Thyroid gland (tissue), 4 donors: ENCODE measurements at places on chromosomes 5 and 9.

- no peak for DNase-seq
- H3K4me1 ChIP-seq: peaks cover 4% of the 10 kb centered on the region
- H3K36me3 ChIP-seq: no peaks in the 10 kb centered on the region
- H3K27me3 ChIP-seq: peaks cover 3% of the 10 kb centered on the region
- no peak overlapping the region for H3K27ac ChIP-seq
These were observed 263.8 kb downstream of the NSG2 start for GRCh38 chr5:174309131-174309795.

GRCh38 chr5:123755653-123756317 lies 243.8 kb downstream of the CSNK1G3 start:
- H3K36me3 ChIP-seq: no peaks in the 10 kb centered on the region
- no peaks in the 10 kb centered on the region for H3K27me3 ChIP-seq
- no peak for DNase-seq
- H3K4me1 ChIP-seq: peaks cover 5% of the 10 kb centered on the region
- H3K4me3 ChIP-seq: no peak overlapping the region

GRCh38 chr5:133895979-133896845 lies 72.2 kb downstream of the C5orf15 start:
- no peaks in the 10 kb centered on the region for H3K27me3 ChIP-seq
- no peaks in the 10 kb centered on the region for H3K36me3 ChIP-seq
- no peak overlapping the region for H3K4me3 ChIP-seq
- no peak for DNase-seq
- no peaks in the 10 kb centered on the region for H3K4me1 ChIP-seq

DNA sequence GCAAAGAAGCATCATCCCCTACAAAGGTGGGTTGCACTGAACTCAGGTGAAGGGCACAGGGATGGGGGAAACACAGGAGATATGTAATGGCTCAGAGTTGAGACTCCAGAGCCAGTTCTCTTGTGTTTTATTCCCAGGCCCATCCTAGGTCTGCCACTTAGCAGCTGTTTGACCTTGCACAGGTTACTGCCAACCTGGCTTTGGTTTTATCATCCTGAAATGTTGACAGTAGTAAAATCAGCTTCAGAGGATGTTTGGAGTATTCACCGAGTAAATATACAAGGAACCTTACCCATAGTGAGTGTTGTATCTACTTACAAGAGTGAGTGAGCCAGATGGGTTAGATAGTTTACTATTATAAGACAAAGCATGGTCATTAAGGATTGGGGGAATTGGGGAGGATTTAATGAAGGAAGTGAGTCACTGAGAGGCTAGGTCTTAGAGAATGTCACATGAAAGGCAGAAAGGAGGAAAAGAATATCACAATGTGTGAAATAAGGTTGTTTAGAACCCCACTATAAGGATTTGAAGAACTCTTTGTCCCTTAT lies 141.3 kb downstream of the MAN2A1 start:
- no peaks in the 10 kb centered on the region for H3K36me3 ChIP-seq
- H3K4me1 ChIP-seq: no peaks in the 10 kb centered on the region
- H3K4me3 ChIP-seq: no peak overlapping the region
- H3K27me3 ChIP-seq: no peaks in the 10 kb centered on the region
- DNase-seq: no peak

GRCh38 chr9:124222109-124222508 lies 35.6 kb upstream of the NEK6 start:
- H3K4me3 ChIP-seq: no peak overlapping the region
- no peaks in the 10 kb centered on the region for H3K27me3 ChIP-seq
- no peak overlapping the region for H3K27ac ChIP-seq
- H3K36me3 ChIP-seq: no peaks in the 10 kb centered on the region

DNA sequence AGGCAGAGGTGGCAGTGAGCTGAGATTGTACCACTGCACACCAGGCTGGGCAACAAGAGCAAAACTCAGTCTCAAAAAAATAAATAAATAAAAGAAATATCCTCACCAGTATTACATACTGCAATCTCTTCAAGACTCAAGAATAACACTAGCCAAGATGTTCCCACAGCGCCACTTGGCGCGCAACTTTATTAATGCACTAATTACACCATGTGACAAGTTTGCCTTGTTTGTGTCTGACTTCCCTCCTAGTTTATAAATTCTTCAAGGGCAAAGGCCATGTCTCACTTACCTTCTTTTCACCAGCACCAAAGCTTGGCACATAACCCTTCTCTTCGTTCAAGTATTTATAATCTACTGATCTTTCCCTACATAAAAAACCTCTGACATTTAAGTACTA lies 4.8 kb downstream of the SKP1 start:
- H3K4me3 ChIP-seq: no peak overlapping the region
- peaks cover 37% of the 10 kb centered on the region for H3K36me3 ChIP-seq
- H3K27ac ChIP-seq: no peak overlapping the region

GRCh38 chr5:65382582-65382981 lies 99.1 kb downstream of the ADAMTS6 start:
- H3K4me3 ChIP-seq: no peak overlapping the region
- no peaks in the 10 kb centered on the region for H3K27me3 ChIP-seq
- H3K27ac ChIP-seq: no peak overlapping the region
- no peaks in the 10 kb centered on the region for H3K4me1 ChIP-seq
- DNase-seq: no peak
- no peaks in the 10 kb centered on the region for H3K36me3 ChIP-seq

- H3K4me3 ChIP-seq: no peak overlapping the region
- DNase-seq: no peak
- H3K27me3 ChIP-seq: no peaks in the 10 kb centered on the region
- no peak overlapping the region for H3K27ac ChIP-seq
These were observed 285.3 kb downstream of the PIK3R1 start for GRCh38 chr5:68500813-68501212.

GRCh38 chr9:137497921-137498719 lies 39.0 kb upstream of the NSMF start:
- H3K36me3 ChIP-seq: no peaks in the 10 kb centered on the region
- H3K4me3 ChIP-seq: no peak overlapping the region
- H3K27me3 ChIP-seq: no peaks in the 10 kb centered on the region
- H3K4me1 ChIP-seq: no peaks in the 10 kb centered on the region
- no peak overlapping the region for H3K27ac ChIP-seq

DNA sequence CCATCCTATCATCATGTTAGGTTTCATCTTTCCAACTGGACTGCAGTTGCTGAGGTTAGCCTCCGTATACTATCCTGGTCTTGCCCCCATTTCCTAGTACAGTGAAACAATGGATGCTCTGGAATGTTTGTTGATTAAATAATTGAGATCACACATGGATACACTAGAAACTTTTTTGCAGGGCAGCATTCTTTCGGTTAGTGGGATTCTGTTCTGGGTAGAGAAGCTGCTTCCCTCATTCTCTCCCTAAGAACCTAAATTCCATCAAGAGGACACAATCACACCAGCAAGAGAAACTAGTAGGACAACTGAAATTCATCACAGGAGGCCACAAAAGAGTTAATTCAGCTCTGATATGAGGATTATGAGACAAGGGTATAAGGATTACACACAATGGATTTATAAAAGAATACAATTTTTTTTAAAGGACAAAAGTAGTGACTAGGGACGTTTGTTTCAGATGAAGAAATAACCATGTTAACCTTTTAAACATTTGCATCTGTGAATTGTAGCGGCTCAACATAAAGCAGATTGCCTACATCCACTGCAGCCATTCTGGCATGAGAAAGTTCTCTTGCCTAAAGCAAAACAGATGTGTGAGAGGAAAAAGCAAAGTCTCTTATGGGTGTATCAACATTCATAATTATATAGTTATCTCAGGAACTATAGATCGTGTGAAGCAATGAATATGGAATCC lies 162.7 kb upstream of the LHFPL2 start:
- no peak overlapping the region for H3K27ac ChIP-seq
- H3K4me3 ChIP-seq: no peak overlapping the region
- no peaks in the 10 kb centered on the region for H3K27me3 ChIP-seq

GRCh38 chr5:134073404-134073803 lies 41.1 kb upstream of the TCF7 start:
- H3K27me3 ChIP-seq: no peaks in the 10 kb centered on the region
- H3K27ac ChIP-seq: no peak overlapping the region

GRCh38 chr9:73093740-73094379 lies 57.8 kb upstream of the ANXA1 start:
- H3K27me3 ChIP-seq: no peaks in the 10 kb centered on the region
- peaks cover 5% of the 10 kb centered on the region for H3K4me1 ChIP-seq
- no peak overlapping the region for H3K4me3 ChIP-seq

GRCh38 chr5:74974451-74975091 lies 77.8 kb downstream of the GCNT4 start:
- no peak overlapping the region for H3K4me3 ChIP-seq
- no peaks in the 10 kb centered on the region for H3K4me1 ChIP-seq
- no peaks in the 10 kb centered on the region for H3K36me3 ChIP-seq

- H3K27me3 ChIP-seq: no peaks in the 10 kb centered on the region
- H3K36me3 ChIP-seq: no peaks in the 10 kb centered on the region
- DNase-seq: no peak
- peaks cover 47% of the 10 kb centered on the region for H3K4me1 ChIP-seq
- H3K27ac ChIP-seq: no peak overlapping the region
These were observed 52.2 kb downstream of the MLLT3 start for GRCh38 chr9:20570087-20570486.

- H3K4me1 ChIP-seq: no peaks in the 10 kb centered on the region
- H3K27ac ChIP-seq: no peak overlapping the region
- no peak overlapping the region for H3K4me3 ChIP-seq
These were observed 7.6 kb upstream of the AOPEP start for GRCh38 chr9:94718936-94719335.

GRCh38 chr5:89080467-89081116 lies 197.6 kb upstream of the MEF2C start:
- no peaks in the 10 kb centered on the region for H3K36me3 ChIP-seq
- DNase-seq: no peak
- H3K4me1 ChIP-seq: no peaks in the 10 kb centered on the region
- no peaks in the 10 kb centered on the region for H3K27me3 ChIP-seq
- no peak overlapping the region for H3K27ac ChIP-seq

GRCh38 chr5:52727020-52727419 lies 60.7 kb upstream of the ITGA1 start:
- H3K27ac ChIP-seq: no peak overlapping the region
- H3K27me3 ChIP-seq: no peaks in the 10 kb centered on the region
- H3K36me3 ChIP-seq: no peaks in the 10 kb centered on the region
- peaks cover 13% of the 10 kb centered on the region for H3K4me1 ChIP-seq
- H3K4me3 ChIP-seq: no peak overlapping the region

DNA sequence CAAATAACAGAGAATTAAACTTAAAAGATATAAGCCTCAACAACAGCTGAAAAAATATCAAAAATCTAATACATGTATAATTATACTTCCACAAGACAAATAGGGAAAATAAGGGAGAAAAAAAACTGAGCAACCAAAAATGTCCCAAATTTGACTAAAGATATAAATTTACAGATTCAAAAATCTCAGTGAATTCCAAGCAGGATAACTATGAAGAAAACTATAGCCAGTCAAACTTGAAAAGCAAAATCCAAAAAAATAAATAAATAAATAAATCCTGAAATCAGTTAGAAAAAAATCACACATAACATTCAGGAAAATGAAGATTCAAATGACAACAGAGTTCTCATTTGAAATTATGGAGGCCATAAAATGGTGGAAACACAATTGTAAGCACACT lies 56.7 kb downstream of the AGTPBP1 start:
- no peaks in the 10 kb centered on the region for H3K4me1 ChIP-seq
- no peak overlapping the region for H3K4me3 ChIP-seq
- H3K36me3 ChIP-seq: no peaks in the 10 kb centered on the region
- no peaks in the 10 kb centered on the region for H3K27me3 ChIP-seq

- no peaks in the 10 kb centered on the region for H3K4me1 ChIP-seq
- H3K27me3 ChIP-seq: no peaks in the 10 kb centered on the region
- no peak overlapping the region for H3K27ac ChIP-seq
- no peak overlapping the region for H3K4me3 ChIP-seq
These were observed 16.1 kb downstream of the IFNE start for GRCh38 chr9:21465859-21466518.

GRCh38 chr5:51829230-51829629 lies 446.0 kb downstream of the ISL1 start:
- no peak overlapping the region for H3K27ac ChIP-seq
- no peaks in the 10 kb centered on the region for H3K27me3 ChIP-seq
- no peaks in the 10 kb centered on the region for H3K36me3 ChIP-seq
- no peaks in the 10 kb centered on the region for H3K4me1 ChIP-seq
- H3K4me3 ChIP-seq: no peak overlapping the region

DNA sequence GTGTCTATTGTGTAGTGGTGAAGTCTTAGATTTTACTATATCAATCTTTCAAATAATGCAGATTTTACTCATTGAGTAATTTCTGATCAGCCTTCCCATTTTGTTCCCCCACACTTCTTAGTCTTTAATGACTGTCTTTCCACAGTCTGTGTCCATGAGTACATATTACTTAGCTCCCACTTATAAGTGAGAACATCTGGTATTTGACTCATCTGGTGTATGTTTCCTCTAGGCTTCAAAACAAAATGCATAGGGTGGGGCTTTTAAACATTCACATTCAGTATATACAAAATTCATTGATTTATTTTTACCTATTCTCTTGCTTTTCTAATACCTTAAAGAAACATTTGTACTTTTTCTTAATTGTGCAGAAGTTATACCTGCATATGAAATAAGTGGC lies 513.0 kb downstream of the MTRR start:
- no peak for DNase-seq
- H3K27ac ChIP-seq: no peak overlapping the region
- no peaks in the 10 kb centered on the region for H3K4me1 ChIP-seq
- H3K27me3 ChIP-seq: no peaks in the 10 kb centered on the region
- H3K36me3 ChIP-seq: no peaks in the 10 kb centered on the region
- no peak overlapping the region for H3K4me3 ChIP-seq

DNA sequence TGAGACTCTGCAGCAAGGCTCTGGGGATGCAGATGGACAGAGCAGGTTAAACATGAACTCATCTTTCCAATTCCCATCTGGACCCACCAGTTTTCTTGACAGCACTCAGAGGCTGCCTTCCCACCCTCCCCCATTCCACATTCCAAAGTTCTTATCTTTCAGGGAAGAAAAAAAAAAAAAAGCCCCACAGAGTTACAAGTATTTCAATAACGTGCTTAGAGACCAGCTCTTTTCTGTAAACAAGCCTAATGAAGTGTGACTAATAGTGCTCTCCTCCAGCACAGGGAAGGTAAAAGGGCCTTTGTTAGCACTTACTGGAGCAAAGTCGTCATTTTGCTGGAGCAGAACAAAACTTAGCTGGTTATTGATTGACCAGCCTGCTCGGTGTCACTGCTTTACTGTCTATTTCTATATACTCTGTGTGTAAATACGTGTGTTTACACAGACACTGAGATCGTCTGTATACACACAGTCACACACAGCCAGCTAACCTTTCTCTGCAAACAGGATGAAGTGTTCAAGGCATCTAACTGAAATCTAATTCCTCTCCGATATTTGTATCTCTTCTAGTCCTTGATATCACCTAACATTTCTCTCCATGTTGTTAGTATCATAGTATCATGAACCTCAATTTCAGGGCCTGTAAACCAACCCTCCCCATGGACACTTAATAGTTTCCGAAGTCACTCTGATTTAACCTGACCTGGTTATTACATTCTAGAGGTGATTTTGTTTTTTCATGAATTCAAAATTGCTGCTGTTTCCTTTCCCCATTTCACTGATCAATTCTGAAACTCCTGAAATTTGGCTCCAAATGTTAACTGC lies 84.9 kb downstream of the ZNF608 start:
- no peak overlapping the region for H3K4me3 ChIP-seq
- peaks cover 69% of the 10 kb centered on the region for H3K4me1 ChIP-seq
- no peaks in the 10 kb centered on the region for H3K27me3 ChIP-seq
- H3K27ac ChIP-seq: peak overlapping the region; percentile 49
- DNase-seq: peak; percentile 63
- no peaks in the 10 kb centered on the region for H3K36me3 ChIP-seq

- H3K27ac ChIP-seq: peak overlapping the region; percentile 87
- no peaks in the 10 kb centered on the region for H3K27me3 ChIP-seq
- H3K4me3 ChIP-seq: no peak overlapping the region
These were observed 28.4 kb downstream of the B4GALT1 start for GRCh38 chr9:33138768-33139167.

- no peak overlapping the region for H3K4me3 ChIP-seq
- no peak for DNase-seq
- no peaks in the 10 kb centered on the region for H3K27me3 ChIP-seq
- peaks cover 9% of the 10 kb centered on the region for H3K4me1 ChIP-seq
- H3K36me3 ChIP-seq: no peaks in the 10 kb centered on the region
These were observed 6.8 kb upstream of the SLC2A6 start for GRCh38 chr9:133485531-133486260.
